NCI-H524 (cell line): ENCODE measurements at places on chromosomes 5 and 9.
A peak's percentile ranks its signal among the peaks of the same experiment; 100 is the strongest.

DNA sequence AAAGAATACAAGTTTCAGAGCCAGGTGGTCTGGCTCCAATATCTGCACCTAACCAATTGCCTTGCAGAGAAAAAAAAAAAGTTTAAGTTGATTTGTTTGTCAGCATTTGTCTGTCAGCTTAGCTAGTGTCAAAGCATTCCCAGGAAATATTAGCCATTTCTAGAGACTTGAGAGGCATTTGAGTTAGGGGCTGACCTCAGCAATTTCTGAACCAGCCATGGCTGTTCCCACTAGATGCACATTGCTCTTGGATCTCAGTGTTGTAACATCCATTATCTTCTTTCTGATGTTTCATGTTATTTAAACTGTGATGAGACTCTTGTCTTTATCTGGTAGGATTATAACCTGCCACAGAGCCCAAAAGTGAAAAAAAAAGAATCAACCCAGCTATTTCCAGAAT is 102.3 kb downstream of the NDUFAF2 start:
- no peak for DNase-seq

DNA sequence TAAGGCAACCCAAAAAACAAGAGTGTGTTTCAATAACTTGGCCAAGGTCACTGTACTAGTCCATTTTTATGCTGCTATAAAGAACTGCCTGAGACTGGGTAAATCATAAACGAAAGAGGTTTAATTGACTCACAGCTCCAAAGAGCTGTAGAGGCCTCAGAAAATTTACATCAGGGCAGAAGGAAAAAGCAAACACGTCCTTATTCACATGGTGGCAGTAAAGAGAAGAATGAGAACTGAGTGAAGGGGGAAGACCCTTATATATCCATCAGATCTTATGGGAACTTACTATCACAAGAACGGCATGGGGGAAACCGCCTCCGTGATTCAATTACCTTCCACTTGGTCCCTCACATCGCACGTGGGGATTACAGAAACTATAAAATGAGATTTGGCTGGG is 64.3 kb upstream of the CAMK4 start:
- peak; percentile 13 for DNase-seq

GRCh38 chr5:167030500-167031120 is 1260.8 kb upstream of the WWC1 start:
- no peak for DNase-seq

DNA sequence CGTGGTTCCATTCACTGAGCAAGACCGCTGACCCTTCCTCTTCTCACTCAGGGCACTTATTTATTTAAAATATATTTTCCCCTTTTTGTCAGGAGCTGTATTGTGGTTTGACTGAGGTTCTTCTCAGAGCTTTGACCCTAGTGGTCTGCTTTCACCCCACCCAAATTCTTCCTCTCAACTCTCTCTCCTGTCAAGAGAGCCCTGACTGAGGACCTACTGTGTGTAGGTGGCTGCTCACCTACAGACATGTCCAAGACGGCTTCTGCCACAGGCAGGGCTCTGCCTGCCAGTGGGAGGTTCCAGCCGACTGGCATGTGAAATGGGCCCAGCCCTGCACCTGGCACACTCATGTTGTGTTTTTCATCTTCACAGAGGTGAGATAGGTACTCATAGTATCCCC is 5.2 kb downstream of the DCANP1 start:
- DNase-seq: no peak

- no peak for DNase-seq
Observed at GRCh38 chr9:136668983-136669790, 6.5 kb downstream of the EGFL7 start.

- no peak for DNase-seq
Observed at GRCh38 chr9:124270504-124271335, 13.0 kb downstream of the NEK6 start.

GRCh38 chr5:154873791-154874331 is 15.4 kb downstream of the CNOT8 start:
- no peak for DNase-seq

GRCh38 chr5:75536147-75536546 is 24.5 kb downstream of the POLK start:
- DNase-seq: peak; percentile 41

DNA sequence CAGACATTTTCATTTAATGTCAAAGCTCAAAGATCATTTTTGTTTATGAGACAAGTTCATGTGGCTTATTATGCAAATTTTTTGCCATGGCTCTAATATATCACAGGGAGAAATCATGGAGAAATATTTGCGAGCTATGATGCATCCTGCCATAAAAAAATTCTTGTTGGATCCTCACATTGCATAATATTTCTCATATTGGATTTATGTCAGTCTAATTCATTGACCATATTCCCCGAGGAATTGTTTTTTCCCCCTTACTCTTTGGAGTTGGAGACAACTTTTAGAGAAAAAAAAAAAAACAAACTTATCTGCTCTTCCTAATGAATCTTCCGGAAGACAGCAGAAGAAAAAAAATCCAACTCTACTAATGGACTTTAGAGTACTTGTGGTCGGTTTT is 4.3 kb downstream of the ZNF462 start:
- DNase-seq: no peak

DNA sequence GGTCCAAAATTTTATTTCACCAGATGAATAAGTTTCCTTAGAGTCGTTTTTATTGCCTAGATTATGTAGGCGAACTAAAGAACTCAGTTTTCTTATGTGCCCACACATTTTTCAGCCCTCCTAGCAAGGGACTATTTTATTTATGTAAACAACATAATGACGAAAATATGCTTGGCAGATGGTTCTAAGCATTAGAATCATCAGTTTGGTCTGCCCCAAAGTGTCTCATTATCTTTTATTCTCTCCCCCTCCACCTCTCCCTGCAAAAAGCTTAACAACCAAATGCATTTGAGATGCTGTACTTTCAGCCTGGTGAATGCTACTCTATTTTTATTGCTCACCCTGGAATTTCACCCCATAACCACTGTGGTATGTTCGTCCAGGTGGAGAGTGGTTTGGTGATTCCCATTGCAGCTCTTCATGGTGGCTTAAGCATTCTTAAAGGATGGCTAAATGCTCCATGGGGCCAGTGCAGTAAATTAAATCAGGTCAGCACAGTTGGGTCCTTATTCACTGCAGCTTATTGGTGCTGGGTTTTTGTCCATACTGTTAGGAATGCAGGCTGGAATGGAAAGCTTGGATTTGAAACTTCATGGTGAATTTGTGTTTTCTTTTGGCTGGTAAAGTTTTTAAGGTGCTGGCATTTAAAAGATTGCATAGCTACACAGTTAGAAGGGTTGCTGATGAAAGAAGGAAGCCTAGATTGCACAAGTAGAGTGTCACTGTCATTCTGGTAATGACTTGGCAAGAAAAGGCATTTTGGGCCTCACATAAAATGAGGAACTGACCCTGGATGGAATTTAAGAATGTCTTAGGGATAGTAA is 39.2 kb downstream of the TLE4 start:
- no peak for DNase-seq

DNA sequence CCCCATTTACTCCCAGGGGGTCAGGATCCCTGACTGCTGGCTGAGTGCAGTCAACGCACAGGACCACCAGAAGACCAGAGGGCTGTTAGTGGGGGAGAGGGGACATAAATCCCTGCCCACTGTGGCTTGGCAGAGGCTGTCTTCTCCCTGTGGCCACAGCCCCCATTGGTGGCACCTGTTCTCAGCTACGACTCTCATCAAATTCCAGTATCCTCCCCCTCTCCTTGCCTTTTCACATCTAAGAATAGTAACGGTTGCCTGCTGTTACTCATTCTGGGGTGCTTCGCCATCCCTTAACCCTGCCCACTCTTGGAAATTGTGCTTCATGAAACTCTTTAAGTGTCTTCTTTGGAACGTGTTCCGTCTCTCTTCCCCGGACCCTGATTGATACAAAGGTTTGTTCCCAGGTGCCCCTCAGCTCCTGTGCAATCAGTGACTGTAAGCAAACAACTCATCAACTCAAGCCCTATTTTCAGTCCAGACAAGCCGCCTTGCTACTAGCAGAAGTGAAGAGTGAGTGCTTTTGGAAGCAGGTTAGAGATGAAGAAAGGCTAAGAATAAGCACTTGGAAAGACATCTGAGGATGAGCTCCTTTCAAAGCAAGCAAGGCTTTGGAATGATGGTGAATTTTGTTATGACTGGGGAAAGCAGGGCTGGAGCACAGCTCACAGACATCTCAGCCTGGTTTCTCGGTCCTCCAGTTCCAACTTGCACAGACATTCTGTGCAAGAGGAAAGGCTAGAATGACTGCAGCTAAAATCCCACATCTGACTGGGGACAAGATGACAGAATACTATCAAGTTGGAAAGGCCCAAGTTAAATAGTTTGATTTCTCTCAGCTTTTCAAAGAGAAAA is 22.9 kb upstream of the DENND1A start:
- DNase-seq: no peak

GRCh38 chr9:6897207-6897822 is 139.5 kb downstream of the KDM4C start:
- no peak for DNase-seq

DNA sequence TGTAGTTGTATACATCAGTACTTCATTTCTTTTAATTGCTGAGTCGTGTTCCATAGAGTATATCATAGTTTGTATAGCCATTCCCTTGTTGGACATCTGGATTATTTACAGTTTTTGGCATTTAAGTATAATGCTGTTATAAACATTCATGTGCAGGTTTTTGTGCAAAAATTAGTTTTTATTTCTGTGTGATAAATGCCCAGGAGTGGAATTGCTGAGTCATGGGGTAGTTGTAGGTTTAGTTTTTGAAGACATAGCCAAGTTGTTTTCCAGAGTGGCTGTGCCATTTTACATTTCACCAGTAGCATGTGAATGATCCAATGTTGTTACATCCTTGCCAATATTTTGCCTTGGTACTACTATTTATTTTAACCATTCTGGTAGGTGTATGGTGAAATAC is 12.5 kb downstream of the ZNF354B start:
- DNase-seq: no peak
